Parietal lobe (tissue), 2 donors: ENCODE measurements at places on chromosomes 12 and 14. TPM values are rescaled to one million over a fixed set of nuclear protein-coding genes. Genes with fewer than 3 reads are reported as not detected.

Gene PTPRR
- total RNA-seq: 18.5 TPM

Gene GPR68
- total RNA-seq: 4.4 TPM

Gene KRT72
- total RNA-seq: not detected

Gene CD69
- not detected for total RNA-seq

Gene STXBP6
- 13.8 TPM for total RNA-seq

Gene TEDC1
- total RNA-seq: 9.1 TPM
